ENCODE measurements at places on chromosomes 12 and 14.

GRCh38 chr12:3931206-3931605 lies 58.0 kb upstream of the PARP11 start:
- DNase-seq: no peak

DNA sequence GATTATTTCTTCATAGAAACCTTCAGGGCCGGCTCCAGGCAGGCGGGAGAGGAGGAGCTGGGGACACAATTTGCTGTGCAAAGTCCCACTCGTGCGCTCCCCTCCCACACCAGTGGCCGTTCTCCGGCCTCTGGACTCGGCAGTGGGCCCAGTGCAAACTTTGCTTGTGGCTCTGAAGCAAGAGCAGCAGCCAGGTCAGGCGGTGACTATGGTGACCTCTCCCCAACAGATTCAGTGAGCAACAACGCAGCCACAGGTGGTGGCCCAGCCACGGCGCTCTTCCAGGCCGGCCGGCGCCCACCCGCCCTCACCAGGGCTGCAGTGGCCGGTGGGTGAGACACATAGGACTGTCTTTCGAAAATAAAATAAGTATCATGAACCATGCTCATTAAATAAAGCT lies 29.5 kb downstream of the VPS37B start:
- no peak for DNase-seq

GRCh38 chr12:96327889-96328288 lies 72.3 kb downstream of the CDK17 start:
- no peak for DNase-seq

DNA sequence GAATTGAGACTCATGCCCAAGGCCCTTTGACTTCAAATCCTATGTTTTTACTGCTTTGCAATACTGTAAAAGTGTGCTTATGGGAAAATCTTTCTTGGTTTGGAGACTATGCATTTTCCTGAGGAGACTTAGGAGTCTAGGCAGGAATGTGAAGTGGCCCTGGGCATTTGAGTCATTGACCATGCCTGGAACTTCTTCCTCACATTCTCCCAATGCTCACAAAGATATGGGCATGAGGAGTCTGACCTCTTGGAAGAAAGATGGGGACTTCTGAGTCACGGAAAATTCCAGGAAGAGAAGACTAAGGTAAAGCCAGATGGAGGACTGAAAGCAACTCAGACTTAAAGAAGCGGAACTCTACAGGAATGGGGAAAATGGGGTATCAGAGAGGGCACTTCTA lies 38.2 kb upstream of the ZNF641 start:
- no peak for DNase-seq

- DNase-seq: peak; percentile 75
Observed at GRCh38 chr12:101891462-101891971, 14.1 kb downstream of the DRAM1 start.

- no peak for DNase-seq
Observed at GRCh38 chr12:101039848-101040531, 170.0 kb downstream of the SLC5A8 start.

DNA sequence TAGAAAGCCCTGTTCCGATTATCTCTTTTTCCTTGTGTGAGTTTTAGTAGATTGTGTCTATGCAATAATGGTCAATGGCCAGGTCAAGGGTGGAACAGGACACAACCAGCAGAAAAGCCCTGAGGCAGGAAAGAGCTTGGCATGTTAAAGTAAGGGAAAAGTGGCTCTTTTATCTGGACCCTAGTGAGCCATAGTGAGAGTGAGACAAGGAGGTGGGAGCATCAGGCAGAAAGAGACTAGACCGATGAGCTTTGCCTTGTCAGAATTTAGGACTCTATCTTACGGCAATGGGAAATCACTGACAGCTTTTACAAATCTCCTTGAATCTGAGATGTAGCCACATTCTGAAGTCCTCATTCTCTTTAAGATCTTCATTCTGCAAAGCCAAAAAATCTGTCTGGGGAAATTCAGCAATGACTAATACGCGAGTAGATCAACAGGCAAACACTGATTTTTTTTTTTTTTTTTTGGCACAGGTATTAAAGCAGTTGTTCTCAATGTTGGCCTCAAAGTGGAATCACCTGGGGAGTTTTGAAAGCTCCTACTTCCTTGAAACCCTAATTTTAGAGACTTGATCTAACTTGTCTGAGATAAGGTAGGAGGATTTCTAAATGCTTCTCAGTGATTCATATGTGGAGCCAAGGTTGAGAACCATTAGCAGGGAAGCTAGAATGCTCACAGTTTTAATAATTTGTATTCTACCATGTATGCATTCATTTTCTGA lies 33.9 kb downstream of the TMEM19 start:
- no peak for DNase-seq

DNA sequence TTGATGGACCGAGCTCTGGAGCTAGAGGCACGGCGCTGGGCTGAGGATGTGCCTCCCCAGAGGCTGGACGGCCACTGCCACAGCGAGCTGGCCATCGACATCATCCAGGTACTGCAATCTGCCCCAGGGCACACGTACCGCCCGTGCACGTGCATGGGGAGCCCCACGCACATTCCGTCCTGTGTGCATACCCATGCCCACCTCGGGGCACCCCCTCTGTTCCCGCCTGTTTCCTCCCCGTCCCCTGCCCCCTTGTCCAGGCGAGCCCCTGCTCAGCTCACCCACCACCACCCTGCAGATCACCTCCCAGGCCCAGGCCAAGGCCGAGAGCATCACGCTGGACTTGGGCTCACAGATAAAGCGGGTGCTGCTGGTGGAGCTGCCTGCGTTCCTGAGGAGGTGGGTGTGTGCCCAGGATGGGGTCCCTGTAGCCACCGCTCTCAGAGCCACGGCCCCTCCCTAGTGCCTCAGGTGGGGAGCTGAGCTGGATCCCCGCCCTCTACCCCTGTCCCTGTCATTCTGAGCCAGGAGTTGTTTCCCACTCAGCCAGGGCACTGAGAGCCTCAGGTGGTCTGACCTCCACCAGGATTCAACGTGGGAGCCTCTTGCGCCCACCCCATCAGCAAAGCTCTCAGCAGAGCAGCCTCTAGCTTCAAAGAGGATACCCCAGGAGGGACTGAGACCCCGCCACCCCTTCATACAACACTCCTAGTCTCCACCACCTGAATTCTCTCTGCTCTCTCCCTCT lies 6.9 kb downstream of the TNFAIP2 start:
- no peak for DNase-seq

DNA sequence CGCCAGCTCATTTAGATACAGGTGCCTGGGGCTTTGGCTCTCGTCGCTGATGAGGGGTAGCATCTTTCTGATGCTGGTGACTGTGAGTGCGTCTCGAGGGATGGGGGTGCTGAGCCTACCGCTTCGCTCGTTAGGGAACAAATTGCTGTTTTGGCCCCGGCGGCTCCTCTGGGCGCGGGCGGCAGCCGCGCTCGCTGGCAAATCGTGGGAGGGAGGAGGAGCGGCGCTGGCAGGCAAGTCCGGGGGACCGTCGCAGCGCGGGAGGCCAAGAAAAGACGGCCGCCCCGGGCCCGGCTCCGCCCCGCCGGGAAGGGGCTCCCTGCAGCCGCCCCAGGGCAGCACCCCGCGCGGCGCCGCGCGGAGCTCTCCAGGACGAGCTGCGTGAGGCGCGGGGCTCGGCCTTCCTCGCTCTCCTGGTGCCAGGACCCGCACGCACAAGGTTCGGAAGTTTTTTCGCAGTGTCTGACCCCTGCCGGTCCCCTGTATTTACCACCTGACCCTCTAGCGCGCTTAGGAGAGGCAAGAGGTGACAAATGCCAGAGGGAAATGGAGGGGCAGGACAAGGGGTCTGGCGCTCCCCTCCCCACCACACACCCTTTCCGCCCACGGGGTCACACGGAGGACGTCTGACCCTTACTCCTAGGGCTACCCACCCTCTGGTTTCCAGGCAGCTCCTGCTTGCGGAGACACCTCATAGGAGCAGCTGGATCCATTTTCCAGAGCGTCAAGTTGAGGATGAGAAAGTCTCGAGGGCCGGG lies 899 bp upstream of the KCNH3 start:
- DNase-seq: no peak

DNA sequence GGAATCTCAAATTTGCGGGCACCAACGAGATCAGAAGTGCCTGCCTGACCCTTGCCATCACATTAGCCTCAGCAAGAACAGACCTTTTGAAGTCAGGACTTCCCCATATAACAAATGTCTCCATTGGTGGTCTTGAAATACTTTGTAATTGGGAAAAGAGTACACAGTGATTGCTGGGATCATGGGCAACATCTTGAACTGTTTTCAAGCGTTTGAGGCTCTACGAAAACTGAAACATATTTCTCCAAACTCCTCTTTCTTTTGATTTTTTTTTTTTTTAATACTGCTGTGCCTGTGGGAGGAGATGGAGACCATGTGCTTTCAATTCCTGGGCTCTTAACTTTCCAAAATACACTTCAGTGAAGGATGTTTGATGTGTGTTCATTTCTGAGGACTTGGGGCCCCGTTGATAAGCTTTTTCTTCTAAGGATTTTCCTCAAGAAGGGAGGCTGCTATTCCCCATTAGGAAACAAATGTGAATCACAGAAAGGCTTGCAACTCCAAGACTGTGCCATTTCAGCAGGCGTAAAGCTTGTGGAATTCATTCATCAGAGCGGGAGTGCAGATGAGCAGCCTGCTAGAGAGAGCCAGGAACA lies 94.5 kb downstream of the TMEM132C start:
- no peak for DNase-seq

DNA sequence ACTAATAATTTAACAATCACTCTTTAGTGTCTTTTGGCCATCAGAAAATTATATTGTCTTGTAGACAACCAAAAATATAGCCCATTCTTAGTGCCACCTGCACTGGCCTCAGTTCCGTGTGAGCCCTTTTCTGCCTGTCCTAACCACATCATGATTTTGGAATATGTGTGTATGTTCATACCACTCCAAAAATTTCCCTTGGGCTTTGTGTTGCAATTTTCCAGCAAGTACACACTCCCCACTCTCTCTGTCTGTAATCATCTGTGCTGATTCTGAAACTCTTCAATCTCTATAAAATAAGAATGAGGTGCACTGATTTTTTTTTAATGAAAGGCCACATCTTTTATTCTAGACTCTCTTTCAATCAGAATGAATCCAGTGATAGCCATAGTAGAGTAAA lies 196.0 kb downstream of the PIK3C2G start:
- DNase-seq: no peak

DNA sequence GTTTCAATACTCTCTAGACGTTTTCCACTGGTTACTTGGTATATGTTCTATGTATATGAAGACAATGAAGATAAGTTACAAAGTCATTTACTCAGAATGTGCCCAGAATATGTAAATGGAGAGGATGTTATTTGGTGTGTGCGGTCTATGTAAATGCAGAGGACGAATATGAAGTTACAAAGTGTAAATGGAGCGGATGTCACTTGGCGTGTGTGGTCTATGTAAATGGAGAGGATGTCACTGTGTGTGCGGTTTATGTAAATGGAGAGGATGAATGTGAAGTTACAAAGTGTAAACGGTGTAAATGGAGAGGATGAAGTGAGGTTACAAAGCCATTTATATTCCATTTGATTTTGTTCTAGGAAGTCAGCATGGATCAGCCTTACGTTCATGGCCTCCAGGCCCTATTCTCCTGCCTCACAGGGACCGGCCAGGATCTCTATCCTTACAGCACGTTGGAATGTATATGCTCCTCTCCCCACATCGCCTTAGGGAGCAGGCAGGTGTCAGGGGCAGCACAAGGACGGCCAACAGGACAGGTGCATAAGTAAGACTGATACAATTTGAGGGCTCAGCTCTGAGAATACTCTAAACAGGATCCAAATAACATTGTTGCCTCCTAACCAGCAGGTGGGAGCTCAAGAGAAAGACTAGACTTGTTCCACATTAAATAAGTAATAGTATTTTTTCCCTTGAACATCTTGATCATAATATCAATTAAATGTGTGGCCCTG lies 42.4 kb downstream of the GLRX5 start:
- peak; percentile 89 for DNase-seq

- DNase-seq: no peak
Observed at GRCh38 chr14:68405961-68406360, 386.9 kb downstream of the ZFP36L1 start.

GRCh38 chr12:59657711-59658110 lies 61.9 kb downstream of the SLC16A7 start:
- DNase-seq: no peak

- DNase-seq: no peak
Observed at GRCh38 chr14:50762001-50762930, 68.7 kb downstream of the NIN start.

GRCh38 chr12:43287706-43288383 lies 264.2 kb downstream of the ADAMTS20 start:
- no peak for DNase-seq

DNA sequence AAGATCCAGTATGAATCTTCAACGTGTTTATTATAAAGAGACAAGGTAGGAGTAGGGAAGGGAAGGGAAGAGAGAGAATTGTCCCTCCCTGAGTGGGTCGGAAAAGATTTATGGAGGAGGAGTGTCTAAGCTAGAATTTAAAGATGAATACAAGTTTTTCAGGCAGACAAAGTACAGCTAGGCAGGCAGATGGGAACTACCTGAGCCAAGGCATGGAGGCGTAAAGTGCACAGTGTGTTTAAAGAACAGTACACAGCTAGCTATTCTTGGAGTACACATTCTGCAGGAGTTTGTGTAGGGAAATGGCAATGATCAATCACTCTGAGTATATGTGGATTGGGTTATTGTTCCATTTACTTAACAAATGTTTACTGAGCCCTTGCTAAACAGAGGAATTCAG lies 20.1 kb downstream of the PLEKHG7 start:
- DNase-seq: no peak

- DNase-seq: no peak
Observed at GRCh38 chr12:128820723-128821432, 2.9 kb downstream of the SLC15A4 start.

DNA sequence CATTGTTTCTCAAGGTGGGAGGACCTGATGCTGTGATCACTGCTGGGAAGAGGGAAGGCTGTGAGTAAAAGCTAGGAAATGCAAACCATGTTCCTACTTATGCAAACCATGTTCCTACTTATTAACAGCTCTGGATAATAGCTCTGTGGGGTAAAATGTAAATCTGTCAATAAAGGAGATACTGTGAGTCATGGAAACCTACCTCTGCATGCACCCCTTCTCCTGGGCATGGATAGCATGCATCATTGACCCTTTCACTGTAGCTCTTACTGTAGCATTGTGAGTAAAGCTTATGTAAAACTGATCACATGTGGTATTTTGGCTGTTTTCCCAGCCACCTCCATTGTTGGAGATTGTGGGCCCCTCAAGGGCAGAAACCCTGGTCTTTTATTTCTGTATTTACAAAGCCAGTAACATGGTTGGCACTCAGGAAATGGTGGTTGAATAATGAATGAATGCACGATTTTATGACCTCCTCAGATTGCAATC lies 253.7 kb downstream of the GRIN2B start:
- no peak for DNase-seq
